ENCODE measurements at places on chromosomes 13 and 19.

DNA sequence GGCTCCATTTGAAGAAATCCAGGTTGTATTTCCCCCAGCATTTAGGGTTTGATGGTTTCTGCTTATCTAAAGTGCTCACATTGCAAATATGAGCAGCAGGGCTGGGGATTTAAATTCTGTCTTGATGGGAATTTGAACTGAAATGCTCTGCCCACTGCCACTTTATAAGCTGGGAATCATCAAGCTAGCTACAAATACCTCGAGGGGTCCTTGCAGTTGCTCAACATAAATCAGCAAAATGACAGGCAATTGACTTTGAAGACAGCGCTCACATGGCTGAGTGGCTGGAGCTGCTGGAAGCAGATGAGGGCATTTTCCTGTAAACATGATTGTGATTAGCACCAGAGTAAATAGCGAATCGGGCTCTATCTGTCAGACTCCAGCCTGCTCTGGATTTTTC, 39.4 kb upstream of the MEDAG start:
- no peak for DNase-seq

- DNase-seq: no peak
Observed at GRCh38 chr13:27793507-27794367, 1.5 kb downstream of the GSX1 start.

GRCh38 chr19:50361290-50362029, 4.0 kb downstream of the NAPSA start:
- no peak for DNase-seq

- no peak for DNase-seq
Observed at GRCh38 chr19:44723299-44723951, 24.5 kb downstream of the CEACAM16 start.

DNA sequence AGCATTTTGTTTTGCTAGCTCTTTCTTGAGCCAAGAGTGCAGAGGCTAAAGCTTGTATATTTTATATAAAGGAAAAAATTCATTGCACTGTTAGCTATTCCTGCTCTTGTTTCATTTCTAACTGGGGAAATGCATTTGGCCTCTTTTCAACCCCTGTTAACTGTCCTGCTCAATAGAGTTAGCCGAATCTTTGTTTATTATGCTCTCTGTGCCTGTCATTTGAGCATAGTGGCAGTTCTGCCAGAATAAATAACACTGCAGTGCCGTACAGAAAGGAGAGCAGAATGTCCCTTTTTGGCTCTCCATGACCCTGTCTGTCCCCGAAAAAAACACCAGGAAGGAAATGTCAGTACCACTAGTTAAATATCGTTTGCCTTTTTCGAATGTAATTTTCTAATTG, 350.8 kb downstream of the MYO16 start:
- DNase-seq: peak; percentile 12

DNA sequence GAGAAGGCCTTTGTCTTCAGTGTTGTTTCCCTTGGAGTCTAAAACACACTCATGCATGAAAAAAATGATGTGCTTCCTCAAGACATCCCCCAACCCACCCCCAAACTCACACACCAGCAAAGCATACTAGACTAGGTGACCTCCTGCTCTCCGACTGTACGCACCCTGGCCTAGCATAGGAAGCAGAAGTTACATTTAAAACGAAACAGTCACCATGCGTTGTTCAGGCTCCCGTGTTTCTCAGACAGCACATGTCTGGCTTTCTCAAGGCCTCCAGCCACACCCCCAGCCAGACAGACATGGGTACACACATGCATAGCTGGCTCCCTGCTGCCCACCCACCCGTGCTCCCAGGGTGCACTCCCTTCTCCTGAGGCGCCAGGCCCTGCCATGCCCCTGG, 28.7 kb upstream of the C1QTNF9 start:
- no peak for DNase-seq

- no peak for DNase-seq
Observed at GRCh38 chr19:18135712-18136584, 17.0 kb upstream of the PIK3R2 start.

GRCh38 chr19:47322058-47322457, 9.9 kb upstream of the C5AR2 start:
- DNase-seq: no peak

DNA sequence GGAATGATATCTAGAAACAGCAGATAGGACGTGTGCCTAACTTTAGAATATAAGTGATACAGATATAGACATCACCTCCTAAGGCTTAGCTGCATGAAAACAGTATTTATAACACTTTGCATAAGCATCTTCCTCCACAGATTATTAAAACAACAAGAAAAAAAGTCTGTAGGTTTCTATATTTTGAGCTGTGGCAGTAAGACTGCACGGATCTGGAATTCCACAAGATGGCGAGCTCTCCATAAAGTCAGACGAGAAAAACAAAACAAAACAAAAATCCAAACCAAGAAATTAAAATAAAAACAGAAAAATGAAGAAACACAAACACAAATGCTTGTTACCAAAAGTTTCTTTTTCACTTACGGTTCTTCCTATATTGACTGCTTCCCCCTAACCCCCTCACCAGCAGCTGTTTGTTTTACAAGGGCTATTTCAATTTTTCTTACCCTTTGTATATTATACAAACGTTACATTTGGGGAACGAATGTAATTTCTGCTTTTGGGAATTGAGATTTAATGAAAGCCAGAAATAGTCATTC, 285.8 kb downstream of the MYO16 start:
- no peak for DNase-seq

GRCh38 chr19:39823686-39824085, 10.3 kb downstream of the DYRK1B start:
- no peak for DNase-seq

- DNase-seq: no peak
Observed at GRCh38 chr19:1647501-1648458, 4.6 kb downstream of the TCF3 start.

GRCh38 chr13:40488869-40489391, 177.5 kb downstream of the FOXO1 start:
- no peak for DNase-seq

- no peak for DNase-seq
Observed at GRCh38 chr13:42875475-42876269, 94.3 kb downstream of the FAM216B start.

GRCh38 chr19:3411636-3412035, 45.3 kb downstream of the NFIC start:
- DNase-seq: peak; percentile 62

DNA sequence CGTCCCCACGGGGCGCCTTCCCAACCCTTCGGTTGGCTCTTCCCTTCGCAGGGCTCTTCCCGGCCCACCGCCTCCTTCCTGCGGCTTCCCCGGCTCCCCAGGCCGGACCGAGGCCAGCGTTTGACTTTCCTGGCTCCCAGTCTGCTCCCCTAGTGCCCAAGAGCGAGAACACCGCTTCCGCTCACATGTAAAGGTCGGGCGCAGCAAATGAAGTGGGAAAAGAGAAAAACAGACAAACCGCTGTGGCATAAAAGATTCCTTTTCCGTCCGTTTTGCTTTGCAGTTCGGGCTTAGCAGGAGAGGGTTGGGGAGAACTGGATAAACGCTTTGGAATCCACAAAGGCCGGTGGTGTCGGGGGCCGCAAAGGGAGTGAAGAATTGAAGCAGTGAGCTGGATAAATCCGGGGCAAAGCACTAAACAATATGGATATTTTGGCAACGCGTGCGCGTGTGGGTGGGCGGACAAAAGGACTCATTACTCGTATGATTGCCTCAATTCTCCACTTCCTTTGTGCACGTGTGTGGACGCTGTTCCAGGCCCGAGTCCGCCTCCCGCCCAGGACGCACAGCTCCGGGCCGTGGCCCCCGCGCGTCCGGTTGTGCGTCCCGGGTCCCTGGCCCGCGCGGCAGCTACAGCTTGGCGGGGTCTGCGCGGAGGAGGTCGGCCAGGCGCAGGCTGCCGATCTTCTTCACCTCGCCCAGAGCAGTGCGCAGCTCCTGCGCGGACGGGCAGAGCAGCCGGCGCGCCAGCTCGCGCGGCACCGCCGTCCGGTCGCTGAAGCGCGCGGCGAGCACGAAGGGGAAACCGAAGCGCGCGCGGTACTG, 8.6 kb upstream of the CDX2 start:
- no peak for DNase-seq

- peak; percentile 31 for DNase-seq
Observed at GRCh38 chr19:40567040-40567749, 9.5 kb upstream of the SHKBP1 start.

GRCh38 chr13:102487330-102487729, 85.5 kb upstream of the FGF14 start:
- peak; percentile 50 for DNase-seq

DNA sequence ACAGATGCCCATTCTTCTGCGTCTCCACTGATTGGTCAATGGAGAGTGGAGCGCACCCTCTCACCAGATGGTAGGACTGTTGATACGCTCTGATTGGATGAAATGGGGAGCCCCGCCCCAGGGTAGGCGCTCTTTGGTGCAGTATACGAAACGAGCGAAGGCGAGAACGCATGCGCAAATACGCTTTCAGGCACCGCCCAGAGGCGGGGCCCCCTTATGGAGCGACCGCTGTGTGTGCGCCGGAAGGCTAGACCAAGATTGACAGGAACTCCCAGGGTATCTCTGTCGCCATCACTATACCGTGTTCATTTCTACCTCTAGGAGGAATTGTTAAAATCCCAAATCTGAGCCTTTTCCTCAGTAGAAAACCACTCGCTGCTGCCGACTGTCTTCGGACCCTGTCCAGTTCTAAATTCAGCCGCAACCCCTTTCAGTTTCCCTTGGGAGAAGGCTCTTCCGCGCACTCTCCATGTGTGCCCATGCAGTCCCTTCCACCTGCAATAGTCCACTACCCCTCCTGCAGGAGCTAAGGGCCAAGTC, 720 bp upstream of the HNRNPL start:
- DNase-seq: no peak

GRCh38 chr13:113109151-113110047, 3.8 kb downstream of the F7 start:
- no peak for DNase-seq

- DNase-seq: no peak
Observed at GRCh38 chr13:73215823-73216222, 157.0 kb downstream of the KLF5 start.

DNA sequence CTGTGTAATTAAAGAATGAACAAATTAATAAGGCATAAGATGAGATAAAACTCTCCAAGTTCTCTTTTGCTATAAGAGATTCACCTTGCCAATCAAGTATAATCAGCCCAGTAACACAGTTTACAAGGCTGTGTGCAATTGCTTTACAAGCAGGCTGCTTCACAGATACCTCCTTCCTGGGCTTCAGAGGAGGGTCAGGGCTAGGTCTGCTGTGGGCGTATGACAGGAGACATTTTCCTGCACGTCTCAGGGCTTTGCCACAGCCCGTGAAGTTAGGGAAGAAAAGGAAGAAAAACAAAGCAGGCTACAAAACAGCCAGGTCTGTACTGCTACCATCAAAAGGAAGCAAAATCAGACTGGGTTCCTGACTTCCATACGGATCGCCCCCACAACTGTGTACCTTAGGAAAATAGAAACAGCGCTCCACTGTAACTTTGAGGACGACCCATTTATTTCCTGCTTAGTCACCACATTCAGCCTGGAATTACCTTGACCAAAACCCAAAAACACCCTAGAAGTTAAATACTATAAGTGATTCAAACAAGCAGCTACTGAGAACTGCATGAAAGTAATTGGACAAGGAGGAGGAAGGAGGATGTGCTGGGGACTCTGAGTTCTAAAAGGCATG, 12.4 kb downstream of the EFNB2 start:
- DNase-seq: no peak

DNA sequence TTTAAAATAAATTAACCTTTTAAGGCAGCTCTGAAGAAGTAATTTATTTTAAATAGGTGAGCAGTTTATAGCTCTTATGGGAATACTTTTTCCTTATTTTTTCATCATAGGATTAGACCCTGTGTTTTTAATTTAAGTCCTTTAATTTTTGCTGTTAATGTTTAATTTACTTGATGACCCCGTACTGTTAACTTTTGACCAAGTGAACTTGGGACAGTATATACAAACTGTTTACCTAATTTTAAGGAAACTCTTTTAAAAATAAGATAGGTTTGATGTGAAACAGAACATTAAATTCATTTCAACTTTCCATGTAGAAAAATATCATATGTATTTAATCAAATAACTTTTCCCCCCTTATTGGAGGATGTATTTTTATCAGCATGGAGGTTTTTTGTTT, 74.4 kb downstream of the KCNRG start:
- no peak for DNase-seq

DNA sequence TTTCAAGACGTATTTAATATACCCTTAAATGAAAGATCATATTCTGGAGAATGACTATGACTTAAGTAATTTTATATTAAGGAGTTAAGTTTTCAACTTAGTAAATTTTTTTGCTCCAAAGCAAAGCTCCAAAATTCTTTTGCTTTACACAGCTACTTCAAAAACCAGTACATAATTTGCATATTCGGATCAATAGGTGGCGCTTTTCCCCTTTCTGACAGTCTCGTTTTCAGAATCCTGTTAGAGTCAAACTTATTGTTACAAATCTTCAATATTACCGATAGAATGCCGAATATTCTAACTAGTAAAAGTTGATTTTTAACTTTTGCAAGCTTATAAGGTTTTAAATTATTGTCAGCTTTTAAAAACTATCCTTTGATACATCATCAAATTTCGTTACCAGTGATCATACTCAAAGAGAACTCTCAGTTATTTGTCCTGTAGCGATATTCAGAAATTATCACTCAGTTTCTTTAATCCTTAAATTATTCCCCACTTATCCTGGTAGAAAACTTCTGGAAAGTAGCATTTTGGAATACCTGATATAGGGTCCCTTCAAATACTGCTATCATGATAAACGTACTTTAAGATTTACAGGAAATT, 852.7 kb upstream of the KLHL1 start:
- peak; percentile 38 for DNase-seq

- DNase-seq: no peak
Observed at GRCh38 chr13:110872034-110872767, 42.7 kb downstream of the ANKRD10 start.

GRCh38 chr13:98439126-98439828, 137.6 kb downstream of the STK24 start:
- no peak for DNase-seq

DNA sequence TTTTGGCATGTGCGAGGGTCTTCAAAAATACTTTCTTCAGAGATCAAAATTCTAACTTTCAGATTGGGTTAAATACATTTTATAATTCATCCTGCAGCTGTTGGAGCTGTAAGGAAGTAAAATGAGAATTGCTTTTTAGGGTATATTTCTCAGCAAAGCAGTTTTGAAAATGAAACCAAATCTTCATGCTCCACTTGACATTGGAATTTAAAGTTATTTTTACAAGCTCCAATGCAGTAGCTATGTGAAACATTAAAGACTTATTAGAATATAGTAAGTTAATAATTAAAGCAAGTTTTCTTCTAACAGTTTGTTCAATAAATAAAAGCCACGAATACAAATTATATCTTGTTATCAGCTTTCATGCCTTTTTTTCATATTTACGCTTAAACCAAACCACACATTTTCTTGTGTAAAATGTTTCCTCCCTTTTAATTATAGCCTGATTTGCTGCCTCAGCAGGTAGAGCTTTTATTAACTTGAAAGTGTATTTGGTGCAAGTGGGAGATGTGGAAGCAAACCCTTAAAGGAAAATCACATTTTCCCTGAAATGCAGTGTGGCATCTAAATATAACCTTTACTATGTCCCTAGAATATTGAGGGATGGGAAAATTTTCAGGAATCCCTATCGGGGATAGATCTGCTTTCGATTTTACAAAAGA, 12.4 kb upstream of the MICU2 start:
- DNase-seq: no peak
